ENCODE measurements at places on chromosomes 7 and 10.

GRCh38 chr10:1860351-1860750, 123.0 kb upstream of the ADARB2 start:
- DNase-seq = no peak

DNA sequence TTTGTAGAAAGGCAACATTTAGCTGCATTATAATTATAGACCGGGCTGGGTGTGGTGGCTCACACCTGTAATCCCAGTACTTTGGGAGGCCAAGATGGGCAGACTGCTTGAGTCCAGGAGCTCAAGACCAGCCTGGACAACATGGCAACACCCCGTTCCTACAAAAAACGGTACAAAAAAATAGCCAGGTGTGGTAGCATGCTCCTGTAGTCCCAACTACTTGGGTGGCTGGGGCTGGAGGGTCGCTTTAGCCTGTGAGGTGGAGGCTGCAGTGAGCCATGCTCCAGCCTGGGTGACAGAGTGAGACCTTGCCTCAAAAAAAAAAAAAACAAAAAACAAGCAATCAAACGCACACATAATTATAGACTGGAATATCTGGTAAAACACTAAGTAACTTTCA, 5.0 kb downstream of the YWHAG start:
- no peak for DNase-seq

DNA sequence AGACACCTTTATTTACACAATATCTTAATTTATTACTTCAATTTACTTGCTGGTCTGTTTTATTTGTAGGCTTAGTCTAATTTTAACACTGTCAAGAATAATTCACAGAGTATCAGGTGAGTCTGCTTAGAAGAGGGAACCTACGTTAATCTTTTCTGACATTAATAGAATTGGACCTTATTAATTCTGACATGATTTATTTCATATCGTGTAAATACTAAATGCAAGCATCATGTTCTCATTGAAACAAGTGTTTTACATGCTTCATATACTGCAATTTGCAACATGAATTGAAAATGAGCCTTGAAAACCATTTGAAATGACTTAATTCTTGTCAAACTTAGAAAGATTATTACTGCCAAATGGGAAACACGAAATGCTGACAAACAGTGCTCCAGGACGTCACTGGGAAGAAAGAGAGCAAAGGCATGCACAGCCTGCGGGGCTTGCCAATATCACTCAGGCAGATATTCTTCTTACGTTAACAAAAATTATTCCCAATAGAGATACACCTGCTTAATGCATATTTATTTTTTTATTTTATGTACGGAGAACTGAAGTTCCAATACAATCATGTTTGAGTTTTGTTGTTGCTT, 282.0 kb upstream of the AKR1E2 start:
- DNase-seq = no peak

DNA sequence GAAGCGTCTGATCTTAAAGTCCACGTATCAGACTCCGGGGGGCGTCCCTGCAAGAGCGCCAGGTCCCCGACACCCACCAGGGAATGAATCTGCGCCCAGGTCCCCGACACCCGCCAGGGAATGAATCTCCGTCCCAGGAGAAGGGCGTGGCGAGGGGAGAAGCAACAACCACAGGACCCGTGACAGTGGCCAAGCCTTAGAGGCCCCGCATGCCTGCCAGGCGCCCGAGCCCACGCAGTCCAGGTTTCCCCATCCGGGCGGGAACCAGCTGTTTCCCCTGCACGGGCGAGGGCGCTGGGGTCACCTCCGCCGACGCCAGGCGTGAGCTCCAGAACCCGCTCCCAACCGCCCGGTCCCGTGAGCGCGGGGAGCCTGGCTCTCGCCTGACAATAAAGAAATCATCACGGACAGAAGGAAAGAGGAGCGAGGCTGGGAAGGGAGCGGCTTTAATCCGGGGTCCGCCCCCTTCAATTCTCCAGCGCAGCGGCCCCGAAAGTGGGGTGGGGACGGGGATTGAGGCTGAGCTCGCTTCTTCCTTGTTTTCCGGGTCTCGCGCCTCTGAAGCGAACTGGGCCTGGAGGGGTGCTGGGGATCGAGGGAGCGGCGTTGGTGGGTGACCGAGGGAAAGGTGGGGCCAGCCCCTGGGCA, 29.0 kb upstream of the BMS1 start:
- DNase-seq = peak; percentile 6

- no peak for DNase-seq
These were observed 305.8 kb downstream of the PLXNA4 start for GRCh38 chr7:132270517-132270916.

GRCh38 chr10:123327450-123327849, 173.2 kb downstream of the BUB3 start:
- DNase-seq = no peak

- DNase-seq = no peak
These were observed 94.7 kb upstream of the PAX2 start for GRCh38 chr10:100650693-100651092.

- peak; percentile 39 for DNase-seq
These were observed 38.5 kb upstream of the STEAP4 start for GRCh38 chr7:88344956-88345832.

- no peak for DNase-seq
These were observed 459 bp upstream of the FEZF1 start for GRCh38 chr7:122304996-122305421.

- no peak for DNase-seq
These were observed 225.0 kb downstream of the ELFN1 start for GRCh38 chr7:1894906-1895663.

DNA sequence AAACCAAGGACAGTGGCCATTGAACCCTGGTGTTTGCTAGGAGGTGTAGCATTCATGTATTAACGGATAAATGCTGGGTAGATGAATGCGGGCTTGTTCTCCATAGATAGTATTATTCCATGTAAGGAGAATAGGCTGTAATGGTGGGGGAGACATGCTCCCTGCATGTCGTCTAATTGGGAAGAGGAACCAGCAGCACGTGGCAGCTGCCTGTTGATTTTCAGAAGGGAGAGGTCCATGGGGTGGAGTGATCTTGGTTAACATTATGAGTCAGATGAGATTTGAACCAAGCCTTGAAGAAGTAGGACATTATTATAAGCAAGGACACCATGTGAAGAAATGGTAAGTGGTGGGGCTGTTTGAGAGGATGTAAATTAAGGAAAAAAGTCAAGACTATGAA, 112.5 kb downstream of the WNT2 start:
- peak; percentile 8 for DNase-seq

DNA sequence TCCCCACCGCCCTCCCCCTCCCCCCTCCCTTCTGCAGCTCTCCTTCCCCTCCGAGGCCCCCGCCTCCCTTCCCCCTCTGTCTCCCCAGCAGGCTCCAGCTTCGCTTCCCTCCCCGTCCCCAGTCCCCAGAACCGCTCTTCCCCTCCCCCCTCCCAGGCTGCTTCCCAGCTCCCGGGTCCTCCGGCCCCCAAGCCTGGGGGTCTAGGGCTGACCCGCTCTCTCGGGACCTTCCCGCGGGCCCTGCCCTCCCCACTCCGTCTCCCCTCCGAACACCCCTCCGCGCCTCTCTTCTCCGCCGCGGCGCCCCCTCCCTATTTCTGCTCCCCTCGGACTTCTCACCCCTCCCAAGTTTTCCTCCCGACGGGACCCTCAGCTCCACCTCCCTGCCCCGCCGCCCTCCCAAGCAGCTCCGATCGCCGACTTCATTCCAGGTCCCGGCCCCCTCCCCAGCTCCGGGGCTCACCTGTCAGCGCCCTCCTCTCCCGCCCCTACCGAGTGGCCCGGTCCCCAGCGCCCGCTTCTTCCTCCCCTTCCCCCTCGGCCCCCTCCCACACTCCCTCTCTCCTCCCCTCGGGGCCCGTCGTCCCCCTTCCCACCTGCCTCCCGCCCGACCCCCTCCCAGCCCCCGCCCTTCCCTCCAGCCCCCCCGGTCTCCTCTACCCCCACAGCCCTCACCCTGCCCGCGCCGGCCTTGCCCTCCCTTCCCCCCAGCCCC, 990 bp downstream of the ZNF467 start:
- no peak for DNase-seq

- DNase-seq = peak; percentile 73
These were observed 37.2 kb downstream of the HEPACAM2 start for GRCh38 chr7:93188870-93189634.

DNA sequence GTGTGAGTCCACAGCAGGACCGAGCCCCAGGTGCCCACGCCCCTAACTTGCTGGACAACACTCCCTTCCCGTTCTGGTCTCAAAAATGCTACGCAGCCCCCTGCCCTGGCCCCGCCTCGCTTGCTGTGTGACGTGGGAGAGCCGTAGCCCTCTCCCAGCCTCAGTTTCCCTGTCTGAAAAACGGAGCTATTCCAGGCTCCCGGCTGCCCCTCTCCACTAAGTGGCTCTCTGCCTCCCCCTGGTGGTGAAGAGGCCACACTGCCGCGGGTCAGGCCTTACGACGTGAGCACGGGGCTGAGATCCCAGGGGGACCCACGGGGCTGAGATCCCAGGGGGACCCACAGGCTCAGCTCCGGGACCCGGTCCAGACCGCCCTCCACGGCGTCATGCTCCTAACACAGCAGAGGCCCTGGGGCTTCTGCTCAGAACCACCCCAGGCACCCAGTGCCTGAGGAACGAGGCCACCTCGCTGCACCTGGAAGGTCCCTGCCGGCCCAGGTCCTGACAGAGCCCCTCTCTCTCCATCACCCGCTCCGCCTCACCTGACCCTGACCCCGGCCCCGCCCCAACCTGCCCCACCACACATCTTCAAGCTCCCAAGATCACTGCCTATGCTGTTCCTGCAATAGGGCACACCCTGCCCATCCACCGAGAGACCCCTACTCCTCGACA, 26.7 kb downstream of the MICALL2 start:
- DNase-seq = peak; percentile 54

- DNase-seq = no peak
These were observed 51.4 kb downstream of the FAM241B start for GRCh38 chr10:69681436-69681835.

- no peak for DNase-seq
These were observed 69.4 kb downstream of the SH3PXD2A start for GRCh38 chr10:103786020-103786419.

GRCh38 chr10:130743751-130744271, 567.7 kb downstream of the TCERG1L start:
- no peak for DNase-seq

DNA sequence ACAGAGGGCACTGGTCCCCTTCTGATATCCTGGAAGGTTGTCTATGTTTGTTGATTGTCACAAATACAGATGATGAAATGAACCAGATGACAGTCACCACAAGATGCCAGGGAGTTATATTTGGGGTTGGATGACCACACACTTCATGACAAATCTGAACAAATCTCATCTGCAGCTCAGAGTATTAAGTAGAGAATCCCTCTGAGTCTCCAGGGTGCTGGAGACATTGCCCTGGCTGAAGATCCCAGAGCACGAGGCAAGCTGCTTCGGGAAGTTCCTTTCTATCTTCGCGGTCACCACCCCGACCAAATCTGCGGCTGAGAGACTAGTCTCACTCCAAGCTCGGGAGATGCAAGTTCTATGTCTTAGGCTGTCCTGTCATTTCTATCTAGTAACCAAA, 9.0 kb downstream of the DENND2A start:
- DNase-seq = no peak

GRCh38 chr10:23441251-23441650, 2.4 kb downstream of the OTUD1 start:
- DNase-seq = no peak

- DNase-seq = peak; percentile 3
These were observed 134.6 kb downstream of the RNF216 start for GRCh38 chr7:5646846-5647245.

DNA sequence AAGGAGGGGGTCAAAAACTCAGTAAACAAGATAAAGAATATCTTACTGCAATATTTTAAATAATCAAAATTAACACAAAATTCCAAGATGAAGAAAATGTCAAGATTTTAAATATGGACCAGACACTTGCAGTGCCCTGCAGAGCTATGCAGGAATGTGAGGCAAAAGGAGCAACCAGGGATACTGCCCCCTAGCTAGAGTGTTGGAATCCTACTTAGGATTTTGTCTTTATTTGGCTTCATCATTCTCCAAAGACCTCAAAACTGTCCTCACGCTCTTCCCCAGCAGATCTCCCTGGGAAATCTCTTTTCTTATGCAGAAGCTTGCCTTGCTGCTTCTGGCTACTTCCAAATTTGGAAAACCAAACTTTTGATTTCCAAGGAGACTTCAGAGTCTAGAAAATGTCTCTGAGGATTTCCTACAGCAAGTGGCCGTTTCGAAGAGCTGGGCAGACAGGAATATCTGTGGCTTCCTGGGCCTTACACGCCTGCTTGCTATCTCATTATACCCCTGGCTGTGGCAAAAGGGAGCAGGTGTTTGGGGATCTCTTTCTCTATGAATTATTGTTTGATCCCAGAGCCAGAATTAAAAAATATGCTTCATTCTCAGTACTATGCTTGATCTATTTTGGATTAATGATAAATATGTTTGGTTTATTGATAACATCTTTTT, 232.2 kb upstream of the BMPER start:
- DNase-seq = no peak

Data from inflammatory macrophage treated with lipopolysaccharide for 4 hours (primary cell).